ENCODE measurements at places on chromosomes 7 and 10.

GRCh38 chr10:132570771-132571649 is 33.4 kb downstream of the INPP5A start:
- no peak for DNase-seq

- DNase-seq, result no peak
Measured at GRCh38 chr10:95755511-95756004, 405 bp upstream of the ENTPD1 start.

- no peak for DNase-seq
Measured at GRCh38 chr7:28173531-28173930, 7.1 kb downstream of the JAZF1 start.

DNA sequence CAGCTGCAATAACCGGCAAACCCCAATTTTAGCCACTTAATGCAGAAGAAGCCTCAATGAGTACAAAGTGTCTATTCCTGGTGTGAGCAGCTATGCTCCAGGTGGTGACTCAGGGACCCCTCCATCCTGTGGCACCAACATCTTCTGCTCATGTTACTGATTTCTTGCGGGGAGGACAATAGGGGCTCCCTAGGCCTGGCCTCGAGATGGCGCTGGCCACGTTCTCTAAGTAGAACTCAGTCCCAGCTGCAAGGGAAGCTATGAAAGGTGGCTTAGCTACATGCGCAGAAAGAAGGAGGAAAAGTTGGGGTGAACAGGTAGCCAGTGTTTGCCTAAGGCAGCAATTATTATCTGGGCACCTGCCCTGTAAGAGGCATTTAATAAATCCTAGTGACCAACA is 6.6 kb downstream of the GJD4 start:
- DNase-seq, result no peak

- no peak for DNase-seq
Measured at GRCh38 chr10:118276204-118276603, 65.9 kb downstream of the FAM204A start.

GRCh38 chr10:16583382-16583781 is 61.7 kb upstream of the C1QL3 start:
- DNase-seq, result no peak

DNA sequence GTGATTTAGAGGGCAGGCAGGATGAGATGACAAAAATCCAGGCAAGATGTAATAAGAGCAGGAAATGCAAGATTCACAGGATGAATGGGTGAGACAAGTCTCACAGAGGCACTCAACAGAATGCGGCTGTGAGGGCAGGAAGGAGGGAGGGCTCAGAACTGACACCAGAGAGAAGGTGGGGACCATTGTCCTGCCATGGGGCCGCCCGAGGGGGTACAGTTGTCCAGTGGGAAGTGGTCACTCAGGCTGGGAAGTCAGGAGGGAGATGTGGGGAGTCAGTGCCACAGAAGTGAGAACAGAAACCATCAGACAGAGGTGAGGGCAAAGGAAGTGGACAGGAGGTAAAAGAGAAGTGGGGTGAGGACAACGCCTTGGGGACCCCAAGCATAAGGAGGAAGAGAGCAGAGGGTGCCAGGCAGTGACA is 8.9 kb downstream of the HIP1 start:
- no peak for DNase-seq

- DNase-seq, result no peak
Measured at GRCh38 chr7:95867309-95867708, 95.0 kb downstream of the DYNC1I1 start.

DNA sequence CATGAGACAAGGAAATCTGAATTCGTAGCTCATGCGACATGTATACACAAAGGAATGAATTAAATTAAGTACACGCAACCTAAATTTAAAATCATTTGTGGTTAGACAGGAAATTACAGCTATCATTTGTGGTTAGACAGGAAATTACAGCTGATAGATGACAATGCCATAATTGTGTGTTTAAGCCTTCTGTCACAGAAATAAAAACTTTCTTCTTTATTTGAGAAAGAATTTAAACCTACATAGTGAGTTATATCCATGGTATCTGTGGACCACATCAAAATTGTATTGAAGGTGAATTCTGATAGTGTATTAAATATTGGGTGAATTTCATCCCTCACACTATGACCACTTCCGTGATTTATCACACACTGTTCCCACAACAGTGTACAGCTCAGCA is 362.9 kb downstream of the MAGI2 start:
- DNase-seq, result no peak

DNA sequence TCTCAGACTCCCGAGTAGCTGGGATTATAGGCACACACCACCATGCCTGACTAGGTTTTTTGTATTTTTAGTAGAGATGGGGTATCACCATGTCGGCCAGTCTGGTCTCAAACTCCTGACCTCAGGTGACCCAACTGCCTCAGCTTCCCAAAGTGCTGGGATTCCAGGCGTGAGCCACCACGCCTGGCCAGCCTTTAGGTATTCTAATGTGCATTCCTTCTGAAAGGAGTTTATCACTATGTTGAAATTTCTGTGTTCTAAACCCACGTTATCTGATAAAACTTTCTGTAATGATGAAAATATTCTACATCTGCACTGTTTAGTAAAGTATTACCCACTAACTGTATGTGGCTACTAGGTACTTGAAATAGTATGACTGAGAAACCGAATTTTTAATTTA is 110.6 kb upstream of the IMMP2L start:
- DNase-seq, result no peak

Data from SK-N-SH (cell line).